ENCODE measurements at places on chromosomes 3 and 15.

GRCh38 chr3:107637416-107638183 lies 114.8 kb downstream of the BBX start:
- DNase-seq: no peak

- no peak for DNase-seq
Observed at GRCh38 chr15:79846539-79846938, 50.3 kb downstream of the MTHFS start.

- DNase-seq: no peak
Observed at GRCh38 chr3:177893331-177893730, 642.9 kb upstream of the KCNMB2 start.

DNA sequence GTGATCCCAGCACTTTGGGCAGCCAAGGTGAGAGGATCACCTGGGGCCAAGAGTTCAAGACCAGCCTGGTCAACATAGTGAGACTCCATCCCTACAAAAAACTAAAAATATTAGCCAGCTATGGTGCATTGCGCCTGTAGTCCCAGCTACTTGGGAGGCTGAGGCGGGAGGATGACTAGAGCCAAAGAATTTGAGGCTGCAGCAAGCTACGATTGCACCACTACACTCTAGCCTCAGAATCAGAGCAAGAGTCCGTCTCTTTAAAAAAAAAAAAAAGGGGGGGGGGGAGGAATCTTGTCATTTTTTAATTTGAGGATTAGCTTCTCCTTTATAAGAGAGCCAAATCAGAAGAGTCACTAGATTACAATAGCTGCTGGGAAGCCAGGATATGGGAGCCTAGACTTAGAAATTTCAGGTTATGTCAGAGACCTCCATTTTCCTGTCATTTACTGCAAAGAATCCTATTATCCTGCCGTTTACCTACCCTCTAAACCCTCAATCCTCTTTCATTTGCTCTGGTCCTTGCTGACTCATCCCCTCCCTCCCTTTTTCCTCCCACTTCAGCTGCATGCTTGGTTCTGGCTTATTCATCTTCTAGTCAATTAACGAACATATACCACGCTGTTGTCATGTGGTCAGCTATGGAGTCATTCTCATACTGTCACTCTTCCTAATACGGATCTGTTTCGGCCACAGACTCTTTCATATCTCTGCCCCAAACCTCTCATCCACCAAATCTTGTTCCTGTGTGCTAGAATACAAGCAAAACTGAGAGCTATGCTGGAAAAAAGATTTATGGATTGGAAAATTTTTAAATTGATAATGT lies 83.8 kb upstream of the PPIB start:
- peak; percentile 21 for DNase-seq

DNA sequence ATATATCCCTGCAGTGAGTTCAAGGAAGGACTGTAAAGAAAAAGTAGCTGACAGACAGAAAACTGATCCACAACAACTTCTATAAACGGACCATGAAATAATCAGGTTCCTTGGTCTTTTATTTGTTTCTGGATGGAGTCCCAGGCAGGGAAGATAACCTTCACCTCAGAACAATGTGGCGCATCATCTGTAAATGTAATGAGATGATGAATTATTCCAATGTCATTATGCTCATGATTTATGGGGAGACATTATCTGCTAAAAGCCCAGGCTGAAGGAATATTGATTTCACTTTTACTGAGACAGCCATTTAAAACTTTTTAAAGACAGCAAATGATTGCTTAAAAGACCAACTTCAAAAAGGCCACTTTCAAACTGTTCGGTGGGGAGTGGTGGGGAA lies 354.9 kb upstream of the ADAMTS9 start:
- no peak for DNase-seq

DNA sequence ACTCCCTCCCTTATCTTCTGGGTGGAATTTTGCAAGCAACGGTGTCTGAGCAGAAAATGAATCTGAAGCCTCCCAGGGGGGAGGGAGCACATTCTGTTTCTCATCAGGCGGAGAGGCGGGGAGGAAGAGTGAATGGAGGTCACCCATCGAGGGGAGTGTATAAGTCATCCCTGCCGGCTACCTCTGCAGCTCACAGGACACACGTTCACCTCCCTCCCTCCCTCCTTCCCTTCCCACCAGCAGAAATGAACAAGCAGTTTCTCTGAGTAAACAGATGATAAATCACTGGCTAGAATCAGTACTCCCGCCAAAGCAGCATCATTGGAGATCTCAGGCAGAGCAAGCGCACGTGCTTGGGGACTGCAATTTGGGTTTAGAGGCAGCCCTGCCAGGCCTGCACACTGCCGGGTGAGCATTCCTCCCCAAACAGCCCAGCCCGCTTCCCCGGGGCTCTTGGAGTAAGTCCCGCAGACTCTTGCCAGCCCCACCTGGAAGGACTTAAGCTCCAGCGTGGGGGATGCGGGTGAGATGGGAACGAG lies 38.3 kb downstream of the CPN2 start:
- DNase-seq: no peak

DNA sequence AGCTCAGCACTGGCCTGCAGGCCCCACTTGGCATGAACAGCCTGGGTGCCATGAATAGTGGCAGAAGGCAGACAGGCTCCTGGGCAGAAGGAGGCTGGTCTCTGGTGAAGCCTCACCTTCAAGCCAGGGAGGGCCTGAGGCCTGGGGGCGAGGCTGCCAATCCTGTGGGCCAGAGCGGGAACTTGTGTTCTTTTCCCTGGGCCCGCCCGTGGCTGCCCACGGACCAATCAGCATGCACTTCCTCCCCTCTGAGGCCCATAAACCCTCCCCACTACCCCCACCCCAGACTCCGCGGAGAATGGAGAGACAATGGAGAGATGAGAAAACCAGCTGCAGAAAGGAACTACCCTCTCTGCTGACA lies 283.8 kb upstream of the ROBO1 start:
- no peak for DNase-seq

GRCh38 chr3:57605683-57606082 lies 8.5 kb upstream of the ARF4 start:
- DNase-seq: no peak

- DNase-seq: no peak
Observed at GRCh38 chr3:70980646-70981170, 602.8 kb downstream of the FOXP1 start.

DNA sequence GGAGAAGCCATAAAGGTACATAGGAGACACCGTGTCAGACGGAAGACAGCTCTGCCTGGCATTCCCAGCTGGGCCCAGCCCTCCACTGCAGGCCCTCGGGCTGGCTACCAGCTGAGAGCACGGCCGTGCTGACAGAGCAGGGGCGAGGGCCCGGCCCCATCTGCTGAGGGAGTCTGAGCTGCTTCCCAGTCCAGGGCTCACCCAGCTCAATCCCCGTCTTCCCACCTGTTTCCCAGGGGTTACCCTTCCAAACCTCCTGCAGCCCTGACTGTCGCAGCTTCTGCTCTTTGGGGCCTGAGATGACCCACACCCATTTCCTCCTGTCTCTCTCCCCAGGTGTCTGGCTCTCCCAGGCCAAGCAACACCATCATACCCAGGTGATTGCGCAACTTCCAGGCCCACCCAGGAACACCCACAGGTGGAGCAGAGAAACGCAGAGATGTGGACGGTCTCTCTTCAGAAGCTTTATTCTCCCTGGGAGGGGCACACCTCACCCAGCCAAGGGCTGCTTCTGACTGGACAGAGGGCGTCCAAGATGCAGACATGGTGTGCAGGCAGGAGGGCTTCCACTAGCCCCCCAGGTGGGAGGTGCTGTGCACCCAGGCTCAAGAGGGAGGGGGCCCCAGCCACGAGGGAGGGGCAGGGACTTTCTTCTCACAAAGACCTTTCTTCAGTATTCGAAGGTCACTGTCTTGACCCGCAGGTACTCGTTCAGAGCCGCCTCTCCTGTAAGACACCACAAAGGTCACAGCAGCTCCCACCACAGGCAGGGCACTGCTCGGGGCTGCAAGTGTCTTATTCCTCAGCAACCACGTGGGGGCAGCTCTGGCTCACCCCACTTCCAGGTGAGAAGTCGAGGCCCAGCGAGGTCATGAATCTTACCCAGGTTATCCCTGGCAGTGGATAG lies 19.4 kb upstream of the SLC41A3 start:
- DNase-seq: no peak

DNA sequence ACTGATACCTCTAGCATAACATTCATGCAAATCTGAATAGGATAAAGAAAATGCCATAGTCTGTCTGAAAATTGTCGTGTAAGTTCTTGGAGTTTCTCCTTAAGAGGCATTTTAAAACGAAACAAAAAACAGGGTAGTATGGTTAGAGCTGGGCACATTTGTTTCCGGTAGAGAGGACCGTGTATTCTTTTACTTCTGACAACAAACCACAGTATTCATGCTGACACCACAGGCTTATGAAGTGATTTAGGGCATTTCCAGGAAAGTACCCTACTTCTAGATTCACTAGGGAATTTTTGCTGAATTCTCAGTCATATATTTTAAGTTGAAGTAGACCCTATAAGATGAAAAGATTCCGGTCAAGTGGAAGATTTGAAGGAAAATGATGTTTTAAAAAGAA lies 541.3 kb downstream of the UNC13C start:
- DNase-seq: no peak

DNA sequence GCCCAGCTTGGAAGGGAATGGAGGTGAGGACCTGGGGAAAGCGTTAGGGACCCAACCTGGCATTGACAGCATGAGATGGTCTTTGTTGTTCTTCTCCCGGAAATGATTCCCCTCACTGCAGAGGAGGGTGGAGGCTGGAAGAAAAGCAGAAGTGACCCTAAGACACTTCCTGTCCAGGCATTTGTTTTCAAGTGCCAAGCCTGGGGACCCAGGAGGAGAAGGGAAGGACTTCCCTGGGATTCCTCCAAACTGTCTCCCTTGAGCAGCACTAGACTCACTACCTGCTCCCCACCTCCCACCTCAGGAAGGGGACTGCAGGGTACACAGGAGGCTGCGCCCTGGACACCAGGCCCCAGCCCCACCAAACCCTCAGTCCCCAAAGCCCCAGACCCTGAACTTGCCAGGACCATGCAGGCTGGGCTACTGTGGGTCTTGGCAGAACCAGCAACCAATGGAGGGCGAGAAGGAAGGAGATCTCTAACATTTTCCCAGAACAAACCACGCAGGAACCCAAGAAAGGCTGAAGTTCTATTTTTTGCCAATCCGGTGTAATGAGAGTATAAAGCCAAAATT lies 9.8 kb upstream of the VIPR1 start:
- no peak for DNase-seq

GRCh38 chr3:64675687-64676247 lies 12.0 kb downstream of the ADAMTS9 start:
- no peak for DNase-seq

DNA sequence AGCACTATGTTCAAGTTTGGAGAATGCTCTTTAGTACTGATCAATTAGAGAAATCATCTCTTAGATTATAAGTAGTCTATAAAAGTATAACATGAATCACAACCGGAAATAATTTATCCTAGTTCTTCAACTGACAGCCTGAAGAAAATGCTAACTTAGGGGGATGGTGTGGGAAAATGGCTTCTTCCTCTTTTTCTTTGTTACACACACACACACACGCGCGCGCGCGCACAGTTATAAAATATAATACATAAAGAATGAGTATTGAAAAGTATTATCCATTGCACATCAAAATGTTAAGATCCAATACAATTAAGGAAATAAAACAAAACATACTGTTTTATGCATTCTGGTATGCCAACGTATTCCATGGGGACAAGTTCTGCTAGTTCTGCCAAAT lies 11.2 kb upstream of the GTF2A2 start:
- DNase-seq: no peak

- DNase-seq: no peak
Observed at GRCh38 chr3:179739816-179740594, 87.2 kb downstream of the USP13 start.

DNA sequence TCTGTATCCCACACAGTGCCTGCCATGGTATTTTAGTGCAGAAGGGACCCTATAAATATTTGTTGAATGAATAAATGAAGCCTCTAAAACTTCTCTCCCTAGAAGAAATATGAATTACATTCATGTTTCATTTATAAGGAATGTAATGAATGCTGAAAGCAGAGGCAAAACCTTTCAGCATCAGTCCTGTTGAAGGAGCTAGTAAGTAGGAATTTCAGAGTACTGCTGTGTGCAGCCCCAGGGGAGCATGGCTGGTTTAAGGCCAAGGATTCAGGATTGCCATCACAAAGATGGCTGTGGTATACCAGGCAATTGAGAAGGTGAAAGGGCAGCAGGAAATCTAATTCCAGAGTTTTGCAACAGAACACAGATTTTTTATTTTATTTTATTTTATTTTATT lies 1131.4 kb downstream of the IGSF11 start:
- DNase-seq: no peak

DNA sequence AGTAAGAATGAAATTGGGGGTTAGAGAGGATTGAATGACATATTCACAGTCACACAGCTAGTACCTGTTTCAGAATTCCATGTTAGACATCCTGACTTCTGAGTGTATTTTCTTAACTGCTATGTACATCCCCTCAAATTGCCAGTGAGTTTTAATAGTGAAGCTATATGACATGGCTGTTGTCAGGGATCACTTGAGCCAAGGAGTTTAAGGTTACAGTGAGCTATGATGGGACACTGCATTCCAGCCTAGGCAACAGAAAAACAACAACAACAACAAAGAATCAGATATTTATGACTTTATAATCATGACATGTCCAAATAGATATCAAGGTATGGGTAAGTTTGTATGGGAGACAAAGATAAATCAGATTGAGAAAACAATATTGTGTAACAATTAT lies 16.6 kb downstream of the PARP15 start:
- no peak for DNase-seq

- DNase-seq: no peak
Observed at GRCh38 chr3:59769127-59769750, 719.4 kb upstream of the CFAP20DC start.
